HFFc6 (cell line): ENCODE measurements at places on chromosomes 13 and 19.

GRCh38 chr19:15028490-15028889 lies 20.8 kb upstream of the CASP14 start:
- no peak overlapping the region for H3K4me3 ChIP-seq
- H3K27me3 ChIP-seq, result peaks cover 3% of the 10 kb centered on the region; the same call in 1 of the 2 replicates
- H3K27ac ChIP-seq, result no peak overlapping the region
- H3K36me3 ChIP-seq, result no peaks in the 10 kb centered on the region
- H3K4me1 ChIP-seq, result no peaks in the 10 kb centered on the region
- DNase-seq, result no peak

DNA sequence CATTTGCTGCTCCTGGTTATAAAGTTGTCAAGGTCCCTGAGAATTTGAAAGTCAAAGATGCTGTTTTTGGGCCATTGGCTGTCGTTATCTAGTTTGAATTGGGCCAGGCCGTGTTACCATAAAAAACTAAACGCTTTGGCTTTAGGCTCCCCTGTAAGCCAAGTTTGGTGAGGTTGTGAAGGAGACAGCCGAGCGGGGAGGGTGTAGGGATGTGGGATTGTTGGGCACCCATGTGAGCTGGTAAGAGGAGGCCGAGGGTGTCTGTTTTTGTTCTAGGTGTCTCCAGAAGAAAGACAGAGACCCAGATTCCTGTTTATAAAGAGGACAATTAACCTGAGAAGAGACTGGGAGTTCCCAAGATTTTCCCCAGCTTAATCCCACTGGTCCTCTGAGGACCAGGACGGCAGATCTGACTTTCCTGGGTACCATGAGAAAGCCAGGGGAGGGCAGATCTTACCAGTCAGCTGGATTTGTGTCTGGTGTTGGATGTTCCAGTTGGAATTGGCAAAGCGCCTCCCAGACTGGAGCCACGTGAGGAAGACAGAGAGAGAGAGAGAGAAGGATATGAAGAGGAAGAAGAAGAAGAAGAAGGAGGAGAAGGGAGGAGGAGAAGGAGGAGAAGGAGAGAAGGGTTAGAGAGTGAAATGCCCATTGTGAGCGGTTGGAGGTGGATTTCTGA lies 25.1 kb downstream of the TMEM255B start:
- H3K4me1 ChIP-seq, result no peaks in the 10 kb centered on the region; the same call in 1 of the 2 replicates
- DNase-seq, result no peak
- peak overlapping the region; percentile 23 for H3K4me3 ChIP-seq
- peak overlapping the region; percentile 30 for H3K27ac ChIP-seq
- no peaks in the 10 kb centered on the region for H3K36me3 ChIP-seq
- peaks cover 2% of the 10 kb centered on the region for H3K27me3 ChIP-seq

DNA sequence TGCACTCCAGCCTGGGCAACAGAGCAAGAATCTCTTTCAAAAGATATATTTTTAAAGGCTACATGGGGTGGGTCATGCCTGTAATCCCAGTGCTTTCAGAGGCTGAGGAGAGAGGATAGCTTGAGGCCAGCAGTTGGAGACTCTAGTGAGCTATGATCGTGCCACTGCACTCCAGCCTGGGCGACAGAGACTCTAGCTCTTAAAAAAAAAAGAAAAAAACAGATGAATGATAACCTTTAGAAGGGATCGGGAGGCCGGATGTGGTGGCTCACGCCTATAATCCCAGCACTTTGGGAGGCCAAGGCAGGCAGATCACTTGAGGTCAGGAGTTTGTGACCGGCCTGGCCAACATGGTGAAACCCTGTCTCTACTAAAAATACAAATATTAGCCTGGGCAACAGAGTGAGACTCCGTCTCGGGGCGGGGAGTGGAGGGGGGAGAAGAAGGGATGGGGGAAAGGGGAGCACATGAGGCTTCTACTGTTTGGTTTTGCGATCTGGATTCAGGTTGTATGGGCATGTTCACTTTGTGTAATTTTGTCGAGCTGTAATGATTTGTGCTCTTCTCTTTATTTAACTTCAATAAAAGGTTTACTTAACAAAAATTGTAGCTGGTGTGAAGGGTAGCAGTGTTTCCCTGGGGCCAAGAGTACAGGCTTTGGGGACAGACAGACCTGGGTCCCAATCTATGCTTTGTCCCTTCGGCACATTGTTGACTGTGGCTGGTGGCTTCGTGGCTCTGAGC lies 1.1 kb upstream of the PSMC4 start:
- no peak for DNase-seq
- peak overlapping the region; percentile 97 for H3K27ac ChIP-seq
- peaks cover 27% of the 10 kb centered on the region for H3K4me1 ChIP-seq
- H3K36me3 ChIP-seq, result peaks cover 36% of the 10 kb centered on the region

- no peak for DNase-seq
- H3K4me3 ChIP-seq, result no peak overlapping the region
- H3K4me1 ChIP-seq, result no peaks in the 10 kb centered on the region
- H3K27me3 ChIP-seq, result peaks cover 21% of the 10 kb centered on the region
Measured at GRCh38 chr13:50340551-50341287, 325.5 kb downstream of the KCNRG start.

DNA sequence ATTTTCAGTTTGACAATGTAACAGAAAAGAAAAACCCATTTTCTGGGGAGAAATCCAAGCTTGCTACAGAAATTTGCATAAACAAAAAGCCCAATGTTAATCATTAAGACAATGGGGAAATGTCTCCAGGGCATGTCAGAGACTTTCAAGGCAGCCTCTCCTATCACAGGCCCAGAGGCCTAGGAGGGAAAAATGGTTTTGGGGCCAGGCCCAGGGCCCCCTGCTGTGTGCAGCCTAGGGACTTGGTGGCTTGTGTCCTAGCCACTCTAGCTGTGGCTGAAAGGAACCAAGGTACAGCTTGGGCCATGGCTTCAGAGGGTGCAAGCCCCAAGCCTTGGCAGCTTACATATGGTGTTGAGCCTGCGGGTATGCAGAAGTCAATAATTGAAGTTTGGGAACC lies 8.0 kb upstream of the TEX30 start:
- peaks cover 8% of the 10 kb centered on the region for H3K4me1 ChIP-seq
- H3K36me3 ChIP-seq, result peaks cover 33% of the 10 kb centered on the region
- no peaks in the 10 kb centered on the region for H3K27me3 ChIP-seq
- no peak for DNase-seq
- H3K27ac ChIP-seq, result no peak overlapping the region

DNA sequence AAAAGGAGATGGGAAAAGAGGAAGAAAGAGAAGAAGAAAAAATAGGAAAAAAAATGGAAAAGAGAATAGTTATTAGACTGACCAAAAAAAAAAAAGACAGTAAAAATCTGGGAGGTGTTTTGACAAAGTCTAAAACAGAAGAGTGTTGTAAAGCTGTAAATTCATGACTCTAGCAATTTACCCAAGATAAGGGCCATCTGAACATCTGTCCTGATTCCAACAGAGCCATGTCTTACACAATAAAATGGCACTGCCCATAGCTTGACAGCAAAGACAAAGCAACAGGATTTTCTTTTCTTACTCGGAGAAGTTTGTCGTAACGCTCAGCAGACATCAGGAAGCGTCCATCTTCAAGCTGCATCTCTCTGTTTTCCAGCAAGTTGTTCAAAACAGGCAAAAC lies 69.8 kb downstream of the VWA8 start:
- H3K4me3 ChIP-seq, result no peak overlapping the region
- H3K27me3 ChIP-seq, result peaks cover 2% of the 10 kb centered on the region
- DNase-seq, result no peak
- H3K27ac ChIP-seq, result no peak overlapping the region
- peaks cover 10% of the 10 kb centered on the region for H3K4me1 ChIP-seq

DNA sequence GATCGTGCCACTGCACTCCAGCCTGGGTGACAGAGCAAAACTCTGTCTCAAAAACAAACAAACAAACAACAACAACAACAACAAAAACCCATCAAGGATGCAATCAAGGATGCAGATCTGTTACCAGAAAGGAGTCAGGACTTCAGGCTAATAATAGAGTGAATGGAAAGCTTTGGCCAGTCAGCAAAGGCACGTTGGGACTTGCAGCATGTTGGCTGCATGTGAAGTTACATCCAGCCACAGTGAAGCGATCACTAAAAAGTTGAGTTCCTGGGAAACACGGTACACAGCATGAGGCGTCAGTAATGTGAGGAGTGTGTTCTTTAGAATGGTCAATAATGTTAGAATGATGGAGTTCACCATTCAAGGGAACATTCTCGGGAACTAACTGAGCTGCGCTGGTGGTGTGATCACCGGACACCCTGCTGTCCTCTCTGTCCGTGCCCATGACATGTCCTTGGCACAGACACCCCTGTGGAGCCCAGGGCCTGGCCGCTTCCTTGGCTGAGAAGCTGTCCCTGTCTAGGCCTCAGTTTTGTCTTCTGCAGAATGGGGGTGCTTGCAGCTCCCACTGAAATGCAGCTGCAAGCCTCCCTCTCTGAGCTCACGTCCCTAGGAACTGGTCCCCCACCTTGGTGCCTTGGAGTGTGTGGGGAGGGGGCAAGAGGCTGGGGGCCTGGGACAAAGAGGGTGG lies 2.3 kb upstream of the LGALS7B start:
- H3K27ac ChIP-seq, result no peak overlapping the region
- no peak overlapping the region for H3K4me3 ChIP-seq
- H3K4me1 ChIP-seq, result no peaks in the 10 kb centered on the region
- H3K27me3 ChIP-seq, result peaks cover 7% of the 10 kb centered on the region

- H3K36me3 ChIP-seq, result no peaks in the 10 kb centered on the region
- DNase-seq, result peak; percentile 50
- no peak overlapping the region for H3K4me3 ChIP-seq
- peaks cover 19% of the 10 kb centered on the region for H3K27me3 ChIP-seq
- H3K4me1 ChIP-seq, result peaks cover 16% of the 10 kb centered on the region; the same call in 1 of the 2 replicates
Measured at GRCh38 chr13:46341112-46341711, 45.8 kb downstream of the RUBCNL start.

DNA sequence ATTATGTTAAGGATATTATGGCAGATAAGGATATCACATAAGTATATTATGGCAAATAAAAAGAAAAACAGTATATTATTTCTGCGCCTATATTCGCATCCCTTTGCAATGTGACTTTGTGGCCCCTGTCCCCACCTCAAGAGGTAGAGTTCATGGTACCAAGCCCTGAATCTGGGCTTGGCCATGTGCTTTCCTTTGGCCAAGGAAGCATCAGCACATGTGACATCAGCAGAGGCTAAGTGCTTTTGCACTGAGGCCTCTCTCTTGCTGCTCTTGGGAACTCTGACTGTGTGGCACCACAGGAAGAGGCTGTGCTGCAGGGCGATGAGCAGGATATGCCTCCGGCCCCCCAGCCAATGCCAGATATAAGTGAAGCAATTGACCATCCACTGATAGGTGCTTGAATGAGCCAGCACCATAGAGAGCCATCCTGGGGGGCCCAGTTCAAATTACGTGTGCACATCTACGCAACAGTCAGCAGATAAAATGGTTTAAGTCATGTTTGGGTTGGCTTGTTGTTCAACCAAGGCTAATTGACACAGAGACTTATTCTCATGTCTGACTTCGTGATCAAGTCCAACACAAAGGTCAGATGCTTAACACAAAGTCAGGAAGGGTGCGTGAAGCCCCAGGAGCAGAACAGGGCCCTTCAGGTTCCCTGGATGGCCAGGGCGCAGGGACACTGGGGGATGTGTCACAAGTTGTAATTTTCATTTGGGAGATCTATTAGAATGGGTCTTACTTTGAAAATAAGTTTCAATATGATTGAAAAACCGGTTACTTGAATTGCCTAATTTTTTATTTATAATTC lies 173.3 kb downstream of the COL4A1 start:
- no peak overlapping the region for H3K27ac ChIP-seq
- H3K4me1 ChIP-seq, result peaks cover 18% of the 10 kb centered on the region
- no peak overlapping the region for H3K4me3 ChIP-seq
- H3K36me3 ChIP-seq, result peaks cover 6% of the 10 kb centered on the region; the same call in 1 of the 2 replicates
- H3K27me3 ChIP-seq, result peaks cover 1% of the 10 kb centered on the region; the same call in 1 of the 2 replicates

DNA sequence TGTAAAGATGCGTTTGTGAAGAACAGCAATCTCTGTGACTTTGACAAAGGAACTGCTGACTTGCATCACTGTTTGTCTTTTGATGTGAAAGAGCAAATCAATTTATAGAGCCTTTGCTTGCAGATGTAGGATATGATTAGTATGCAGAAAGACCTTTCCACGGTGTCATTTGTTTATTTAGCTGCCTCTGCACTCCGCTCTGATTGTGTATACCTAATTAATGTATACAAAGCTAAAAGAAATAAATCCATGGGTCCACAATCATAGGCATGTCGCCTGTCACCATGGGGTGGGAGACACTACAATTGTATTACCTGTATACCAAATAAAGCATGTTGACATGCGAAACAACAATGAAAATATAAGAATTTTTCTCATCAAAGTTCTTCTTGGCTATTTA lies 410.7 kb downstream of the MZT1 start:
- no peaks in the 10 kb centered on the region for H3K36me3 ChIP-seq
- H3K27me3 ChIP-seq, result no peaks in the 10 kb centered on the region; the same call in none of the 2 replicates
- no peaks in the 10 kb centered on the region for H3K4me1 ChIP-seq
- no peak for DNase-seq
- no peak overlapping the region for H3K27ac ChIP-seq

- H3K4me1 ChIP-seq, result peaks cover 5% of the 10 kb centered on the region
- H3K27ac ChIP-seq, result no peak overlapping the region
- peak overlapping the region; percentile 51; the same call in 1 of the 2 replicates for H3K4me3 ChIP-seq
- H3K36me3 ChIP-seq, result no peaks in the 10 kb centered on the region
- no peak for DNase-seq
- H3K27me3 ChIP-seq, result peaks cover 22% of the 10 kb centered on the region
Measured at GRCh38 chr13:91399189-91400062, 1.0 kb downstream of the GPC5 start.

DNA sequence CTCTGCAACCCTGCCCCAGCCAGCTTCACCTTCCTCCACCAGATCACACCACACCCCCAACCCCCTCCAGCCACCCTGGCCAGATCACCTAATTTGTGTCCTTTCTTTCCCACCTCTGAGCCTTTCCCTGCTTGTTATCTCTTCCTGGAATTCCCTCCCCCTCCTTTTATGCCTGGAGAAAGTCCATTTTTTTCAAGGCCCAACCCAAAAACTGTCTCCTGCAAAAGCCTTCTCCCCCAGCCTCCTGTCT lies 5.3 kb upstream of the TLE2 start:
- peaks cover 46% of the 10 kb centered on the region for H3K4me1 ChIP-seq
- H3K27me3 ChIP-seq, result peaks cover 29% of the 10 kb centered on the region
- H3K36me3 ChIP-seq, result no peaks in the 10 kb centered on the region
- H3K4me3 ChIP-seq, result peak overlapping the region; percentile 93; the same call in 1 of the 2 replicates
- no peak overlapping the region; the same call in 1 of the 2 replicates for H3K27ac ChIP-seq

GRCh38 chr13:36046672-36047071 lies 84.5 kb downstream of the DCLK1 start:
- no peaks in the 10 kb centered on the region for H3K4me1 ChIP-seq
- no peaks in the 10 kb centered on the region for H3K36me3 ChIP-seq
- no peaks in the 10 kb centered on the region for H3K27me3 ChIP-seq
- no peak overlapping the region for H3K27ac ChIP-seq
- no peak overlapping the region for H3K4me3 ChIP-seq
- no peak for DNase-seq

GRCh38 chr13:75635101-75635827 lies 866 bp upstream of the LMO7 start:
- peaks cover 37% of the 10 kb centered on the region for H3K36me3 ChIP-seq
- H3K4me3 ChIP-seq, result peak overlapping the region; percentile 97
- peak; percentile 48 for DNase-seq
- peaks cover 4% of the 10 kb centered on the region; the same call in 1 of the 2 replicates for H3K27me3 ChIP-seq
- peak overlapping the region; percentile 91 for H3K27ac ChIP-seq

GRCh38 chr13:83752141-83752540 lies 130.1 kb downstream of the SLITRK1 start:
- DNase-seq, result peak; percentile 62
- no peaks in the 10 kb centered on the region; the same call in 1 of the 2 replicates for H3K27me3 ChIP-seq
- H3K36me3 ChIP-seq, result peaks cover 38% of the 10 kb centered on the region
- H3K27ac ChIP-seq, result peak overlapping the region; percentile 39
- peak overlapping the region; percentile 31; the same call in 1 of the 2 replicates for H3K4me3 ChIP-seq
